IMR-90 (cell line): ENCODE measurements at places on chromosomes 1 and 21. TPM values are rescaled to one million over a fixed set of nuclear protein-coding genes. Genes with fewer than 3 reads are reported as not detected.

GRCh38 chr1:63537940-63538339 is 14.6 kb downstream of the EFCAB7 start:
- DNase-seq = peak; percentile 15

PLCH2 gene
- total RNA-seq = 0.18 and 0.28 TPM in 2 replicates

GRCh38 chr1:150513351-150513791 is 2.2 kb upstream of the FALEC start:
- DNase-seq = no peak

DNA sequence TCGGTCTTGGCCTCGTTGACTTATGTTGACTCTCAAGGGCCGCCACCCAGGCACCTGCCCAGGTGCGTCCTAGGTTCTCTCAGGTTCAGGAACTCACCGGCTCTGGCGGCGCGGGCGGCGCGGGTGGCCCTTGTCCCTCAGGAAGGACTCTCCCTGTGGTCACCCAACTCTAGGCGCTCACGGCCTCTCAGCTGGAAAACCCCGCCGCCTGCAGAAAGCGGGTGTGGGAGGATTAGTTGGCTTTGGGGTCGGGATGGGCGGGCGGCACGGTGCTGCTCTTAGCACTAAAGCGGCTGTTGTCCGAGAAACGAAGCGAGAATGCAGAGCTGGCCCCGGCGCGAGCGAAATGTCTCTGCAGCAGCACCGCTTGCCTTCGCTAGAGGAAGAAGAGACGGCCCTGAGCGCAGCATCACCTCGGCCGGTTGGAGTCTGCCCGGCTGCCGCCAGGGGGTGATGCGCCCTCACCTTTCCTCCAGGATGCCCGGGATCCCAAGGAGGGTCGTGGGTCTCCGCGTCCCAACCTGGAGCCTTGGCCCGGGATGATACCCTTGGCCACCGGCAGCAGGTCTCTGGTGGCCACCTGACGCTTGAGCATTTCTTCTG is 8.1 kb upstream of the TADA1 start:
- DNase-seq = peak; percentile 12

DNA sequence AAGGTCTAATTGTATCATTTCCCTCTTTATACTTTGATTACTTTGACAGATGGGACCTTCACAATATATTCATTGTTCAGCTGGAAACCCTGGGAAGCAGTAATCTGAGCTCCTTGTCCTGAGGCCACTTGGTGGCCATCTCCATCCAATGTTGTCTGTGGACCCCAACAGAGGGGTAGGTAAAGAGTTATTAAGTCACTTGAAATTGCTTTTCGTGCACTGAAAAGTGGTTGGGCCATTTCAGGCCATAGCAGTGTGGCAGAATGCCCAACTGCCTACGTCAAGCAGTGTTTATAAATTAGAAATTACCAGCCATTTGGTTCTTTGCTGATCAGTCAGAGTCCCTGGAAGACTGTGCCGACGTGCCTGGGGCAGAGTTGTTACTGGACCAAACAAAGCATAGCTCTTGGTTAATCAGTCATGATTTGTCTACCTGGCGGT is 308.3 kb upstream of the USP25 start:
- DNase-seq = no peak

CELA2A gene
- total RNA-seq = not detected in 2 replicates

DNA sequence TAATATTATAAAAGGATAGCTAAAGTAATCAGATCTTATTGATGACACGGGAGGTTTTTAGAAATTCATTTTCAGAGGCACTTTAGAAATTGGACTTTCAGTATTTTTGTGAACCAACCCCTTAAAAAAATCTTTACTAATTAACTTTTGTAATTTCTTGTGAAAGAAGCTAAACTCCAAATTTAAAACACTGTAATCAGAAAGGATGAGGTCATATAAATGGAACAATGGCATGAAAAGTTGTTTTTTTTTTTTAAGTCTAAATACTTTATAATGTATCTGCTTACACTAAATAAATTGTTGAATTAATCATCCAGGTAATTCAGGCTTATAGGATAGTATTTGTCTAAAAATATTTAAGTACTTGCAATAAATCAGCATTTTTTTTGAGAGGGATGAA is 9.0 kb downstream of the ZBTB18 start:
- DNase-seq = no peak

GRCh38 chr1:175941164-175941563 is 197.8 kb upstream of the TNR start:
- DNase-seq = no peak

DNA sequence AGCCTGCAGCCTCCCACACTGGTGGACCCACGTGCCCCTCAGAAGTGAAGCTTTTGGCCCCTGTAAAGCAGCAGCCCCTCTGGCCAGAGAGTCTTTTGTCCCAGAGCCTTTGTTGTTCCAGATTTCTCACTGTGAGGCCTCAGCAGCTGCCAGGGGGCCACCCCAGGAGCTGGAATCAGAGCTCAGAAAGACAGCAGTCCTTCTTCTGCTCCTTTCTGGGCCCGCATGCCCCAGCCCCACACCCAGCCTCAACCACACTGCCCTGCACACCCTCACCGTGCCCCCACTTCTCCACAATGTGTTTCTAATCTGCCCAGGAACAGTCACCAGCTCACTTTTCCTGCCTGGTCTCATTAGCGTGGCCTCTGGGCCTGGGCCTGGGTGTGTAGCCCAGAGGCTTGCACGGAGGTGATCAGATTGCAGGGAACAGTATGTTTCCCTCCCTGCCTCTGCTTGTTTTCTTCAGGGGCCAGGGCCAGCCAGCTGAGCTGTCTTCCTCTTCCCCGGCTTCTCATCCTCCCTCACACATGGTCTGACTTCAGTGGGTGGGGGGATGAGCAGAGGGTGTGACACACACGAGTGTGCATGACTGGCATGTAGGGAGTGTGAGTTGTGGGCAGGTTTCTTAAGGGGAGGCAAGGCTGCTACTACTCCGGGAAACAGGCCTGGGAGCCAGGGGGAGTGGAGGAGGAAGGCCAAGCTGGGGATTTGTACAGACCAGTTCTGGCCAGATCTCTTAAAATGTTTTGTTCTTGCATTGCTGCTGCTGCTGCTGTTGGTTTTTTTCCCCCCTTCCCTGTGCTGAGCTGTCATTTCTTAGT is 82.5 kb upstream of the ZNF648 start:
- DNase-seq = peak; percentile 45

DNA sequence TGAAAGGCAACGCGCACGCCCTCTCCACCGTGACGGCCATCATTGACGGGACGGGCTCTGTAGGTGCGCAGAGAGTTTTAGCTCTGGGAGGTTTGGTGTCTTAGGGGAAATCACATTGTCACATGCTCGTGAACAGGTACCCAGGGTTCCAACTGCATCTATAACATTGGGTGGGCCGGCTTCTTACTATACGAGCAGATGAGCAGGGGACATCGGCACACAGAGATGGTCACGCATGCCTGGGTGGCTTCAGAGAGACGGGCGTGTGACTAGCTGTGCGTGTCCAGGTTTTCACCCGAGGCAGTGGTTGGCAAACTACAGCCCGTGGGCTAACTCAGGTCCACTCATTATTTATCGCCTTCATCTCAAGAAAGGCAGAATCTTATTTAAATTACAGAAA is 54.7 kb downstream of the SLC37A1 start:
- DNase-seq = no peak

EPHX1 gene
- total RNA-seq = 16.9 and 20.3 TPM in 2 replicates

DNA sequence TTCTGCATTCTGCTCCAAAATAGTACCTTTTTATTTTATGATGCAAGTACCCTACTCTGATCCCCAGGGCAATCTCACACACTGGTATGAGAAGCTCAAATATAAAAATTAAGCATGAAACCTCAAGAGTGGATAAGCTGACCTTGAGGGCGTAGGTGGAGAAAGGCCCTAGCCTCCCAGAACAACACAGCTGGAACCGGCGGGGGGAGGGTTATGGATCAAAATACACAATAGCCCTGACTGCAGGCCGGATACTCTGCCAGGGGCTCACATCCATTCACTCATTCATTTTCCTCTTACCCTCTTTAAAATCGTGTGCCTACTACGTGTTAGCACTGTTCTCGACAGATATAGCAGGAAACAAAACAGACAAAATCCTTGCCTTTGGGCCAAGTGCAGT is 32.8 kb upstream of the ECE1 start:
- no peak for DNase-seq

DNA sequence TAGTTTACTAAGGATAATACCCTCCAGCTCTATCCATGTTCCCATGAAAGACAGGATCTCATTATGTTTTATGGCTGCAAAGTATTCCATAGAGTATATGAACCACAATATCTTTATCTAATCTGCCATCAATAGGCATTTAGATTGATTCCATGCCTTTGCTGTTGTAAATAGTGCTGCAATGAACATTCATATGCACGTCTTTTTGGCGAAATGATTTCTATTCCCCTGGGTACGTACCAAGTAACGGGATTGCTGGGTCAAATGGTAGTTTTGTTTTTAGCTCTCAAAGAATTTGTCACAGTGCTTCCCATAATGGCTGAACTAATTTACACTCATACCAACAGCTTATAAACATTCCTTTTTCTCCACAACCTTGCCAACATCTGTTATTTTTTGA is 750.9 kb downstream of the BRINP3 start:
- DNase-seq = no peak

GRCh38 chr1:54326543-54327385 is 79.4 kb downstream of the SSBP3 start:
- DNase-seq = peak; percentile 61

DNA sequence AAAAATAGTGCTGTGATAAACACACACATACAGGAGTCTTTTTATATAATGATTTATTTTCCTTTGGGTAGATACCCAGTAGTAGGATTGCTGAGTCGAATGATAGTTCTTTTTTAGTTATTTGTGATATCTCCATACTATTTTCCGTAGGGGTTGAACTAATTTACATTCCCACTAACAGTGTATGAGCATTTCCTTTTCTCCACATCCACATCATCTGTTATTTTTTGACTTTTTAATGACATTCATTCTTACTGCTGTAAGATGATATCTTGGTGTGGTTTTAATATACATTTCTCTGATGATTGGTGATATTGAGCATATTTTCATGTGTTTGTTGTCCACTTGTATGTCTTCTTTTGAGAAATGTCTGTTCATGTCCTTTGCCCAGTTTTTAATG is 78.3 kb downstream of the NIBAN1 start:
- DNase-seq = no peak

SLC1A7 gene
- total RNA-seq = not detected in 2 replicates
